ENCODE measurements at places on chromosomes 3 and 15. TPM values are rescaled to one million over a fixed set of nuclear protein-coding genes. Genes with fewer than 3 reads are reported as not detected.

SCN11A gene
- 0.13 TPM for total RNA-seq

- no peak for DNase-seq
Observed at GRCh38 chr3:123695731-123696640, 111.1 kb upstream of the HACD2 start.

- DNase-seq, result no peak
Observed at GRCh38 chr3:157533298-157534070, 30.3 kb upstream of the VEPH1 start.

- no peak for DNase-seq
Observed at GRCh38 chr3:126723237-126723636, 19.2 kb downstream of the CHCHD6 start.

DNA sequence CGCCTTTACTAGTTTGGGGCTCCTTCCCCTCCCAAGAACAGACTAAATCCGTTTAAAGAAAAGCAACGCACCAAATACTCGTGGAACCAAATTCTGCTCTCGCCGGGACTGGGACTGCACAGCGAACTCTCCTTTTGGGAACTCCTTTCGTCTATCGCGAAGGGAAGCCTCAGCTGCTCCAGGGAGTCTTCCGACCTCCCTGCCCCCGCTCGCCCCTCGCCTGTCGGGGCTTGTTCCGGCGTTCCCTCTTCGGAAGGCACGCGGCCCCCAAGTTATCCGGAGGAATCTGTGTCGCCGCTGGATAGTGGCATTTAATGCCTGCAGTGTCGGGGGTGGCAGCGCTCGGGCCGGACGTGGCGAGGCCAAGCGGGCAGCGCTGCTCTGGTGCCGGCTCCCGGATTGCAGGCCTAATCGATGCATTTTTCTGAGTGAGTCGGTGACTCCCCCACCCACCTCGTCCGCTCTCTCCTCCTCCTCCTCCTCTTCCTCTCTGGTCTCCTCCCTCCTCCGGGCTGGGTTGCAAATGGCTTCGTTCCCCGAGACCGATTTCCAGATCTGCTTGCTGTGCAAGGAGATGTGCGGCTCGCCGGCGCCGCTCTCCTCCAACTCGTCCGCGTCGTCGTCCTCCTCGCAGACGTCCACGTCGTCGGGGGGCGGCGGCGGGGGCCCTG, at the start of gene TRIM71:
TRIM71 (plus strand) TSS at position 440 of the 671 bp plus-strand sequence; CDS start at position 524, 84 bp downstream.
- DNase-seq, result no peak

- DNase-seq, result no peak
Observed at GRCh38 chr15:77479015-77479414, 58.3 kb downstream of the HMG20A start.

DNA sequence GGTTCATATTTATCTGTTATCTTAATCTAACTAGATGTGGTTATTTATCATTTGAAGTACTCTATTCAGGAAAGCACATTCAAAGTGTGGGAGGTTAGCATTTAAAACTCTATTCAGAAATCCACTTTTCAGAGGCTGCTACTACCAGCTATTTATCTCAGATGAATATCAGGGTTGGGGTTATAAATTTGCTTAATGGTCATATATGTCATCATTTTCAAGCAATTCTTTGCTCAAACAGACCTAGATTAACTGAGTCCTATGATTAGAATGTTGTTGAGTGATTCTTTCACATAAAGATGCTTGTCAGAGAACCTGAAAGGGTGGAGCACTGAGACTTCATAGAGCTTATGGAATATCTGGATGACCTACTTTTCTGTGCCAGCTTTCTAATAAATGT, 436.9 kb upstream of the TGFBR2 start:
- no peak for DNase-seq

DNA sequence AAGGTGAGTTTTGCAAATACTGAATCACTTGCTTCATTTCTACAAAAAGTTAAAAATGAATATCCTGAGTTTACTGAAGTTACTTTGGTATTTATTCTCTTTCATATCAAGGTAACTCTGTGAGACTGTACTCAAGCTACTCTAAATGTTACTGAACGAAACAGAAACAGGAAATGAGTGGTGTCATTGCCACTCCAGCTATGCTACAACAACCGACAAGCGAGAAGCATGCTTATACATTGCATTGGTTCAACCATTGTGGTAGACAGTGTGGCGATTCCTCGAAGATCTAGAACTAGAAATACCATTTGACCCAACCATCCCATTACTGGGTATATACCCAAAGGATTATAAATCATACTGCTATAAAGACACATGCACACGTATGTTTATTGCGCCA, 313.2 kb upstream of the THBS1 start:
- DNase-seq, result no peak

BOC gene
- total RNA-seq, result 3.1 TPM

GRCh38 chr3:3316521-3316920, 137.0 kb upstream of the CRBN start:
- no peak for DNase-seq

GRCh38 chr3:157201648-157202278, 41.8 kb upstream of the CCNL1 start:
- DNase-seq, result no peak

GRCh38 chr3:125602752-125603649, 7.7 kb upstream of the OSBPL11 start:
- no peak for DNase-seq

GRCh38 chr15:38687775-38688495, 123.3 kb upstream of the RASGRP1 start:
- DNase-seq, result no peak
